ENCODE measurements at places on chromosomes 1 and 21.

DNA sequence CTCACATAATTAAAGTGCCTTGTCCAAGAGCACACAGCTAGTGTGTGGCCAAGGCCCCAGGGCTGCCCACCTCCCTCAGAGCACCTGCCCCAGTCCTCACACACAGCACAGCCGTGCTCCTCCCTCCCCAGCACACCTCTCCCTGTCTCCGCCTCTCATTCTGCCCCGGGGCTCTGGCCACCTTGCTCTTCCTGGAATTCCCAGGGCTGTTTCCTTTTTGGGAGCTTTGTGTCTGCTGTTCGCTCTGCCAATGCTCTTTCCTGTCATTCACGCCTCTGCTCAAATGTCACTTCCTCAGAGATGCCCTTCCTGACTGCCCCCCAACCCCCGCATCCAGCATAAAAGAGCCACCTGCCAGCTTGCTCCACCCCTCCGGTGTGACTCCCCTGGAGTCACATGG is 13.3 kb downstream of the SLC6A17 start:
- no peak for DNase-seq

DNA sequence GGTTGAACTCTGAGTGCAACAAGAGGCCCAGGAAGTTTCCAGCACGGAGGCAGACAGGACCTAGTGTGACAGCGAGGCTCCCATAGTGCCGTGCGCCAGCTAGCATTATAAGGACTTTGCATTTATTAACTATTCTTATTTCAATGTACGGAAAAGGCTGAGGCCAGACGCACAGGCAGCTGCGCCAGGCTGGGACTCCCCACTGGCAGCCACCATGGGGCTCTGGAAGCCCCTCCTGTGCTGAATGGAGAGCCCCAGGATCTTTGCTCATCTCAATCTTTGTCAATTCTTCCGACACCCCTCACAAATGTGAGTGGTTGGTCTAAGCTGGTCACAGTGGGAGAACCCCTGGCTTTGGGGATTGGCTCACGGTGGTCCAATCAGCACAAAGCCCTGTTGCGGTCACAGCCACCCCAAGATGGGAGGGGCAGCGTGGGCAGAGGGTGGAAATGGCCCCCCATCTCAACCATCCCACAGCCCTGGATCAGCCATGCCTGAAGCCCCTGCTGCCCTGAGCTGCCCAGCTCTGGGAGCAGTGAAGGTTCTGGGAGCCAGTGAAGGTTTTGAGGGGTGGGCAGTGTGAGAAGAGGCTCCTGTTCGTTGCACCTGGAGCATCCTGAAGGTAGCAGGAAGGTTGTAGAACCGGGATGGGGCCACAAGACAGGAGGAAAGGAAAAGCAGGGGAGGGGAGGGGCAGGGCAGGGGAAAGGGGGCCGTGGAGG is 59.5 kb upstream of the ADARB1 start:
- no peak for DNase-seq

- DNase-seq: peak; percentile 44
These were observed 64.9 kb upstream of the FCGR2A start for GRCh38 chr1:161440312-161440894.

- no peak for DNase-seq
These were observed 16.5 kb downstream of the PTCH2 start for GRCh38 chr1:44826375-44827196.

DNA sequence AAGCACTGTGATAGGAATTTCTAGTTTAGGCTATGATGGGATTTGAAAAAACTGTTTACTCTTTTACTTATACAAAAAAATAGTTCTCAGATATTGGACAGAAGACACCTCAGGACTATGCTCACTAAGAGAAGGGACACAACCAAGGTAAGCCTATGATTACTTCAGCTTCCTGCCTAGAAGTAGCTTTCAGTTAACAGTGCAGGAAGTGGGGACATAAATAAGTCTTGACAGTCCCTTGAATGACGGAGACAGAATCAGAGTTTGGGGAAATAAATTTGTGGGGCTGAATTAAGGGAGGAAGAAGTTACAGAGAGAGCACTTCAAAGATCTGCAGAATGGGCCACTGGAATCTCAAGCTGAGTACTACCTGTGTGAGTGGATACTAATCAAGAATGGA is 53.8 kb upstream of the OLFM3 start:
- DNase-seq: no peak

GRCh38 chr1:51568231-51568935 is 48.5 kb upstream of the OSBPL9 start:
- DNase-seq: no peak

DNA sequence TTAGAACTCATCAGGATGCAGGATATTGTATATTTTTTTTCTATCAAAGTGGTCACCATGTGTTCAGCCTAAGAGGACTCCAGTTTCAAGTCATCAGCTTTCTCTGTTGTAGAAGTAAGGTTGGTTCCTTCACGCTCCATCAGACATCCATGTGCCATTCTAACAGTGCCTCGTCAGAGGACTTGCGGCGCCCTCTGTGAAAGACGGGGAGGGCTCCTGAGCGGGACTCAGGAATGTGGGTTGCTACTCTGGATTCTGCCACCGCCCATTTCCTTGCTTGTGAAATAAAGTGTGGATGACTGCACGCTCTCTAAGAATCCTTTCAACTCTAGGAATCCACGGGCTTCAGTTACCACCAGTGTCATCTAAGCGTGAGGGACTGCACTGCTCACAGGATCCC is 593.5 kb downstream of the KIF26B start:
- DNase-seq: no peak

- no peak for DNase-seq
These were observed 23.9 kb downstream of the GPR161 start for GRCh38 chr1:168112673-168113305.

GRCh38 chr1:236108027-236108648 is 34.2 kb upstream of the GPR137B start:
- no peak for DNase-seq
